ENCODE measurements at places on chromosomes 3 and 15.

DNA sequence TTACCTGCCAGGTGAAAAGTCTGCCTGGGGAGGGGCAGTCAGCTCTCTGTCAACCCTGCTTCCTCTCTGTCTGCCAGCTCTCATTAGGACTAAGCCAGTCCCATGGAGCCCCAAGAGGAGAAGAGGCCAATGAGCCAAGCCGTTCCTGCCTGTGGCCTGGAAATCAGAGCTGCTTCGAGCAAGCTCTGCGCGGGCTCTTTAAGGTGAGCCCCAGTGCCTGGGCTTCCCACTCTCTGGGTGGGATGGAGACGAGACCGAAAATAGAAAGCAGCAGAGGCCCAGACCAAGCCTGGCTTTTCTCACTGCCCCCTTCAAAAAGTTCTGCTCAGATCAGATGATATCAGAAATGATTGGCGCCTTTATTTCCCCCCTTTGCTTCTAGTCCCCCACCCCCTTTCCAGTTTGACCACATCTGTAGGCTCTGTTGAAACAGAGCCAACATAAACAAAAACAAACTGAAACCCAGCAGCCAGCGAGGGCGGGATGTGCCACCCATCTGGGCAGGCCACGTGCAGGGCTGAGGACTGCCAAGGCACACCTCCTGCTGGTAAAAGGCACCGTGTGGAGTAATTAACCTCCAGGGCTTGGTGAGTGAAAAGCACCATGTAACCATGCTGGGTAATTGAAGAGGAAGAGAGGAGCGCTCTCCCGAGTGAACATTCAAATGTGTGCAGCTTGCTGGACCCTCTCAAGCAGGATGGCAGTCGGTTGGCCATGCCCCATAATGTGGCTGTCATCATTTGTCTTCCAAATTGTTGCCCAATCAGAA lies 471.0 kb upstream of the PROK2 start:
- DNase-seq: peak; percentile 91

DNA sequence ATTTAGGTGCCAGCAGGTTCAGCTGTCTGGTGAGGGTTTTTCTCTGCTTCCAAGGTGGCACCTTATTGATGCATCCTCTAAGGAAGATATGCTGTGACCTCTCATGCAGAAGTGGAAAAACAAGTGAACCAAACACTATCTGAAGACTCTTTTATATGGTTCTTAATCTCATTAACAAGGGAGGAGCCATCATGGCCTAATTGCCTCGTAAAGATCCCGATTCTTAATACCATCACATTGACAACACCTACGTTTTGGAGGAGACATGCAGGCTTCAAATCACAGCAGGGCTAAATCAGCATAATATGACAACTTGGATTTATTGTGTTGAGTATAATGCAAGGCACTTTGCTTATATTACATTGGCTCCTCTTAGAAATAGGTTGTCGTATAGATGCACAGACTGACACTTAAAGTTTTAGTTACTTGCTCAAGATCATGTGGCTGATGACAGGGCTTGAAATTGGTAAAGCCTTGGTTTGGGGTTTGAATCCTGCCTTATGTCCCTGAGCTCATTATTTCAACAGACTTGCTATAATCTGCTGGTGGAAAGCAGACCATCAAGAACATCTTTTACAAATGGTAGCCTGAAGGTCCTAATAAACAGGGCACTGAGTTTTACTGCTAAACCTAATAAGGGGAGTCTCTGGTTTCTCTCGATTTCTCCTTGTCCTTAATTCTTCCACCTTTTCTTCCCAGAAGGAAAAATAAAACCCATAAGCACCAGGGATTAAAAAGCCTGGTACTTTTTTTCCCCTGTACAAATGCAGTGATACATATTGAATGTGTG lies 88.2 kb downstream of the PTPRG start:
- DNase-seq: no peak

DNA sequence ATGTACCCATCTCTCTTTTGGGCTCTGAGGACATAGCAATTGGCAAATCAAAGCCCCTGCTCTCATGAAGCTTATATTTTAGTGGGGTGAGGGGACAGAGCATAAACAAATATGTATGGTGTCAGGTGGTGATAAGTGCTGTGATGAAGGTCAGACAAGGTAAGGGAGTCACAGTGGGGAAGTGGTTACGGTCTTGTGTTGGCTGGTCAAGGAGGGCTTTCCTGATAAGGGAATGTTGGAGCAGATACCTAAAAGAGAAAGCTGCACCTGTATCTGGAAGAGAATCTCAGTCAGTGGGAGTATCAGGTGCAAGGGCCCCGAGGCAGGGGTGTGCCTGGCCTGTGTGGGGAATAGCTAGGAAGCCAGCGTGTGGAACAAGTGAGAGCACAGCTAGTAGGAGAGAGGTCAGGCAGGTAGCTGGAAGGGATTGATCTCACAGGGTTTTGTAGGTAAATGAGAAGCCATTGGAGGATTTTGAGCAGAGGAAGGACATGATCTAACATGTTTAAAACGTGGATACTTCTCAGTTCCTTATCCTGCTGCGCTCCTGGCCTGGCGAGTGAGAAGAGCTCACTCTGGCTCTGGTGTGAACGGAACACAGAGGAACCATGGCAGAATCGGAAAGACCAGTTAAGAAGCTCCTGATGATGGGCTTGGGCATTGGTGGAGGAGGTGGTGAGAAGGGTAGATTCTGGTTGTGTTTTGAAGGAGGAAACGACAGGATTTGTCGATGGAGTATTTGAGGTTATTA lies 35.5 kb downstream of the MRAS start:
- no peak for DNase-seq

DNA sequence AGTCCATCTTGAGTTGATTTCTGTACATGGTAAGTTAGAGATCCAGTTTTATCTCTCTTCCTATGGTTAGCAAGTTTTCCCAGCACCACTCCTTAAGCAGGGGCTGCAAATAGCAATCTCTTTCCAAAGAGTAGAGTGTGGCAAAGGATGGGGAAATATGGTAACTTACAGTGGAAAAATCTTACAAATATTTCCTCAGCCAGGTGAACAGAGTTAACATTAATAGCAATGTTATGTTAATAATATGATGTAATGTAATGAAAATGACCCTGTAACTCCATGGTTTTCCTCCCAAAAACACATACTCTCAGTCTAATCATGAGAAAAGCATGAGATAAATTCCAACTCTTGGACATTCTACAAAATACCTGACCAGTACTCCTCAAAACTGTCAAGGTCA lies 30.4 kb downstream of the FSIP1 start:
- DNase-seq: no peak

DNA sequence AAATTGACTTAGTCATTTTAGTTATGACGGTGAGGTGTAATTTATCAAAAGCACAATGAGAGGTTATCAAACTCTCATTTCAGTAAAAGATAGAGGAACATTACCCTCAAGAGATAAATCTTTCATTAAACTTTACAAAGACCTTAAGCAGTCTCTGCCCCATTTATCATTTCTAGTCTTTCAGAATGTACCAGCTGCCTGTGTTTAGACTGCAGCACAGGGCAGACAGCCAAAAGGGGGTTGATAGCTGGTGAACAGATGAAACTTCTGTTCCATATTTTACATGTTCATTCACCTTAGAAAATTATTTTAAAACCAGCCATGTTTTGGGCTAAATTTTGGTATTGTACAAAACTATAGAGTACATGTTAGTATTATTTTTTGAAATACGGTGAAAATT lies 514.6 kb upstream of the CNTN3 start:
- DNase-seq: peak; percentile 5
